ENCODE measurements at places on chromosomes 2 and 18. TPM values are rescaled to one million over a fixed set of nuclear protein-coding genes. Genes with fewer than 3 reads are reported as not detected.

Gene IL36G
- total RNA-seq = not detected

Gene RALBP1
- 38.2 TPM for total RNA-seq

Gene TCF23
- total RNA-seq = not detected

Gene EHBP1
- 55.0 TPM for total RNA-seq

Gene IL36RN
- total RNA-seq = not detected

Gene TMEFF2
- total RNA-seq = 1.4 TPM

- peak; percentile 90 for DNase-seq
- H3K36me3 ChIP-seq = peaks cover 42% of the 10 kb centered on the region
- H3K4me3 ChIP-seq = no peak overlapping the region
- peak overlapping the region; percentile 83 for H3K27ac ChIP-seq
These were observed 69.5 kb downstream of the ANTXR1 start for GRCh38 chr2:69082430-69082997.

DNA sequence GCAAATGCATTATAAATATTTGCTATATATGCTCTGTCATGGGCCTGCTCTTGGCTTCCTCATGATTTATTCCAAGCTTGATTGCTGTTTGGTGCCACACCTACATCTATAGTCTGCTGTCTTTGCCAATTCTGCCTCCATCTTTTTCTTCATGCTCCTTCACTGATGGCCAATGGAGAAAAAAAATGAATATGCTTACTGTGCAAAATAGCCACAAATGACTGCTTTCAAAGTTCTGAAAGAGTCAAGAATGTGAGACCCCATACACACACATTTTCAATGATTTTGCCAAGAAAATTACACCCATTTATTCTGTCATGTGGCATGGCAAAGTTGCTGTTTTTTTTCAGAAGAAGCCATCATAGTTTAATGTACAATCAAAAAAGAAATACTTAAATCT is 305.6 kb upstream of the LRRTM1 start:
- no peaks in the 10 kb centered on the region for H3K4me1 ChIP-seq
- H3K27me3 ChIP-seq = no peaks in the 10 kb centered on the region
- no peak overlapping the region for H3K4me3 ChIP-seq
- H3K27ac ChIP-seq = no peak overlapping the region
- no peaks in the 10 kb centered on the region for H3K36me3 ChIP-seq
- DNase-seq = no peak

DNA sequence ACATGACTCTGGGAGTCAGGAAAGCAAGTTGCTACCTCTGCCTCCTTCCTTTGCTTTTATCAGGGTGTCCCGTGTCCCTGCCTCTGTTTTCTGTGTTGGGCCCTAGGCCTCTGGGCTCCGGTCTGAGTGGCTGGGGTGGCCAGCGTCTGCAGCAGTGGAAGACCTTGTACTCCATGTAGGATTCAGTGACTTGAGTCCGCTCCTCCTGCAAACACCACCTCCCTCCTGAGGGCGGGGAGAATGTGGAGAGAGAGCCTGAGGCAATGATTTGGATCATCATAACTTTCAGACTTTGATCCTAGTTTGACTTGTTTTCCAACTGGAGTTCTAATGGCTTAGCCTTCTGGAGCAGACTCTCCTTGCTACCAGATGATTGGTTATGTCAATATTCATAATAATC is 30.8 kb downstream of the ATP6V1C2 start:
- no peak overlapping the region for H3K27ac ChIP-seq
- DNase-seq = no peak
- no peaks in the 10 kb centered on the region for H3K36me3 ChIP-seq

DNA sequence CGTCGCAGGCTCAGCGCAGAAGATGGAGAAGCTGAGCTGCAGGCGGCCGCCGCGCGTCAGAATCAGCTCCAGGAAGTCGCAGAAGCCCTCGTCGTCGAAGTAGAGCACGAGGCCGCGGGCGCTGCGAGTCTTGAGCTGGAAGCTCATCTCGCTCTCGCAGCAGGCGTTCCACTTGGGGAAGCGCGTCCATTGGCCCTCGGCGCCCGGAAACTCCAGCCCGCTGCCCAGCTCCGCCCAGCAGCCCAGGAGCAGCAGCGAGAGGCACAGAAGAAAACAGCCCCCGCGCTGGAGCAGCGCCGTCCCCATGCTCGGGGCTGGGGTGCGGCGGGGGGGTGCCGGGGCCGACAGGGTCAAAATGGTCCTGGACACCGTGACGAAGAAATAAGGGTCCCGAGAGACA is 4.0 kb downstream of the NRXN1 start:
- H3K4me3 ChIP-seq = no peak overlapping the region
- H3K36me3 ChIP-seq = no peaks in the 10 kb centered on the region
- no peaks in the 10 kb centered on the region for H3K4me1 ChIP-seq
- no peak for DNase-seq
- H3K27me3 ChIP-seq = peaks cover 5% of the 10 kb centered on the region
- H3K27ac ChIP-seq = no peak overlapping the region

DNA sequence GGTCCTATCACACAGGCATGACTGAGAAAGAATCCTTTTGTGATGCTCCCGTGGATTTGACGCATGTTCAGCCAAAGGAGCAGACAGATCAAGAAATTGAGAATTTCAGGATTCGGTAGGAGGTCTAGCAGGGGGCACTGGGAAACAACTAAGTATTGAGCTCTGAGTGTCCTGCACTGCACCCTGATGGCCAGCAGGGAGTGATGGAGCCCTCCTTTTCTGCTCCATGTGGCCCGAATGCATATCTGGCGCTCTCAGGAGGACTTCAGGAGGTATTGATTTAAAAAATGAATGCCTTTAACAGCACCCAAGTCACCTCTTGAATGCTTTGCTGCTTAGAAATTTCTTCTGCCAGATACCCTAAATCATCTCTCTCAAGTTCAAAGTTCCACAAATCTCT is 58.0 kb downstream of the ZNF519 start:
- DNase-seq = no peak

- DNase-seq = no peak
- H3K4me3 ChIP-seq = no peak overlapping the region
- no peaks in the 10 kb centered on the region for H3K27me3 ChIP-seq
- H3K4me1 ChIP-seq = 0 out of 2 replicates have a peak, but pooled peaks cover 1% of the 10 kb centered on the region
These were observed 56.7 kb upstream of the STON1 start for GRCh38 chr2:48473271-48473670.

DNA sequence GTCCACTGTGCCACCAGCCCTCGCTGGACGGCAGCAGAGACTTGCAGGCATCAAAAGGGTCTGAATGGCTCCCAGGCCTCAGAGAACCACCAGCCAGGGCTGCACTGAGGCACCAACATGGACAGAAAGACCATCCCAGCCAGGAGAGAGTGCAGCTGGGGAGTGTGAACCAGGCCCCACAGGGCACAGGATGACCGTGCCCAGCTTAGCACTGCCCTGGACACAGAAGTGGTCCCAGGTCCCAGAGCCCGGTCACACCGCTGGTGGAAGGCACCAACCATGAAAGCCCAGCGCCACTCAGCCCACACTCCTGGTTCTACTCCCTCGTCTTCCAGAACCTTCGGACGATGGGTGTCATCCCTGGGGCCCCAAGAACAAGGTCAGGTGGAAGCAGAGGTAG is 20.5 kb downstream of the AQP12A start:
- peaks cover 52% of the 10 kb centered on the region for H3K27me3 ChIP-seq
- no peak for DNase-seq
- no peak overlapping the region for H3K4me3 ChIP-seq
- no peaks in the 10 kb centered on the region for H3K4me1 ChIP-seq
- H3K36me3 ChIP-seq = no peaks in the 10 kb centered on the region
- no peak overlapping the region for H3K27ac ChIP-seq

GRCh38 chr2:231489990-231490389 is 25.7 kb upstream of the NCL start:
- H3K4me3 ChIP-seq = no peak overlapping the region
- no peak for DNase-seq
- no peaks in the 10 kb centered on the region for H3K4me1 ChIP-seq
- H3K27ac ChIP-seq = no peak overlapping the region

- 0 out of 2 replicates have a peak, but pooled peaks cover 1% of the 10 kb centered on the region for H3K27me3 ChIP-seq
- H3K36me3 ChIP-seq = no peaks in the 10 kb centered on the region
- no peak overlapping the region for H3K4me3 ChIP-seq
- H3K27ac ChIP-seq = no peak overlapping the region
- no peak for DNase-seq
These were observed 561.9 kb downstream of the ARHGAP15 start for GRCh38 chr2:143691121-143691520.

GRCh38 chr2:159933727-159934049 is 128.7 kb downstream of the PLA2R1 start:
- H3K4me3 ChIP-seq = no peak overlapping the region
- no peaks in the 10 kb centered on the region for H3K4me1 ChIP-seq
- no peaks in the 10 kb centered on the region for H3K36me3 ChIP-seq
- no peak for DNase-seq
- H3K27me3 ChIP-seq = peaks cover 9% of the 10 kb centered on the region

GRCh38 chr2:169623235-169623634 is 39.1 kb downstream of the PPIG start:
- no peak for DNase-seq
- peaks cover 17% of the 10 kb centered on the region for H3K36me3 ChIP-seq
- no peak overlapping the region for H3K27ac ChIP-seq

- DNase-seq = peak; percentile 77
- peak overlapping the region; percentile 79 for H3K27ac ChIP-seq
- no peaks in the 10 kb centered on the region for H3K27me3 ChIP-seq
- no peak overlapping the region for H3K4me3 ChIP-seq
These were observed 6.4 kb upstream of the FHL2 start for GRCh38 chr2:105405291-105405690.

DNA sequence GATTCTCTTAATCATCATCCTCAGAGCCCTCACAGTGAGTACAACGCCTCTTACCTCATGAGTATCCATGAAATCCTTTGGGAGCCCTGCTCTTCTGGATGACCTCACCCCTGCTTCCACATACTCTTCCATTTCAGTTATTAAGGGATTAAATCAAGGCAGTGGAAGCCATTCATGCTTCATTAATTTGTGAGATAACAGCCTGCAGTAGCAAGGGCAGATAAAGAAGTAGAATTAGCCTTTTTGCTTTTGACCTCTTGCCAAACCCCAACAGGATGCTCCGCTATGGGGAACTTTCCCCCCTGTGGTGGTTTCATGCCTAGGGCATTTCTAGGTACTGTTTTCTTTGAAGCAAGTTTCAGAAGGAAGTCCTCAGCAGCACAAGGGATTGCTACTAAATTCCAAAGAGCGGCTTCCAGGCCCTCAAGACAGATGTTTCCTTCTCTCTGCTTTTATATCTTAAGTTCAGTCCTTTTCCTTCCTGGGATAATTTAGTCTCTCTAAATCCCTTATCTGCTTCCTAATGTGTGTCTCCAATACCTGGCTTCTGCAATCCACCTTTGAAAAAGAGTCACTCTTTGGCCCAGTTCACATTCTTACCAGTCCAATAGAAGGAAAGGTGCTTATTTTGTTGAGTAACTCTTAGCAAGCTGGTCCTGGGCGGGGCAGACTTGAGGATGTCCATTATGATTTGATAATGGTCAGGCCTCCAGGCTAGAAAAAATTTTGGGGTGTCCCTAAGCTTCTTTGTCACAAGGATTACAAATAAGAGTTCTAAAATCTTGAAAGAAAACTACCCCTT is 76.9 kb downstream of the MYO1B start:
- peak overlapping the region; percentile 56 for H3K27ac ChIP-seq
- DNase-seq = peak; percentile 51
- no peak overlapping the region for H3K4me3 ChIP-seq
- H3K27me3 ChIP-seq = no peaks in the 10 kb centered on the region
- peaks cover 2% of the 10 kb centered on the region for H3K36me3 ChIP-seq
- peaks cover 18% of the 10 kb centered on the region for H3K4me1 ChIP-seq

DNA sequence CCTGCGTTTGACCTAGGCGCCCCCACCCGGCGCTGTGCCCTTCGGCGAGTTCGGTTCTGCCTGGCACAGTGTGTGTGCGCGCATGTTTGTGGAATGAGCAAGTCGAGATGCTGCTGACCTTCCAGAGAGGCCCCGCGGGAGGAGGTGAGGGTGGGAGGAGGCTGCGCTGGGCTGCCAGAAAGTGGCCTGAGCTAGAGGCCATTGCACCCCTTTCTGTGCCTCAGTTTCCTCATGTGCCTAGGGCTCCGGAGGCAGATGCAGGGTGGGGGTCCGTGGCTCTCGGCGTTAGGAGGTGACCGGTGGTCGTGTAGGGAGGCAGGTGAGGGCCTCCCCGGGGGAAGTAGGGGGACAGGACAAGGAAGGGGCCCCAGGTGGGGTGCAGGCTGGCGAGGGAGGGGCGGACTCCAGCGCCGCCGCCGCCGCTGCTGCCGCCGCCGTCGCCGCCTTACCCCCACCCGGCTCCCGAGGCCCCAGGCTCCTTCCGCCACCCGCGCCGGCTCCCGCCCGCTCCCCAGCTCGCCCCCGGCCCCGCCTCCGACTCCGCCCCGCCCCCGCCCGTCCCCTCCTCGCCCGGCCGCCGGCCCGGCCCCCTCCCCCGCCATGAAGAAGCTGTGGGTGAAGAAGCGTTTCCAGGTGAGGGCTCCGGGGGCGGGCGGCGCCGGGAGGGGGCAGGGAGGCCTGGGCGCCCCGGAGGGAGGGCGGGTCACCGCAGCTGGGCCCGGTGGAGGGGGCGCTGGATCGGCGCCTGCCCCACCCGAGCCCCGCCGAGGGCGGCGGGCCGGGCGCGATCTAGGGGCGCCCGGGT is 7.0 kb downstream of the SPEG start:
- H3K27me3 ChIP-seq = no peaks in the 10 kb centered on the region
- H3K4me3 ChIP-seq = peak overlapping the region; percentile 91
- peaks cover 29% of the 10 kb centered on the region for H3K4me1 ChIP-seq
- H3K27ac ChIP-seq = peak overlapping the region; percentile 84
- peak; percentile 54 for DNase-seq

DNA sequence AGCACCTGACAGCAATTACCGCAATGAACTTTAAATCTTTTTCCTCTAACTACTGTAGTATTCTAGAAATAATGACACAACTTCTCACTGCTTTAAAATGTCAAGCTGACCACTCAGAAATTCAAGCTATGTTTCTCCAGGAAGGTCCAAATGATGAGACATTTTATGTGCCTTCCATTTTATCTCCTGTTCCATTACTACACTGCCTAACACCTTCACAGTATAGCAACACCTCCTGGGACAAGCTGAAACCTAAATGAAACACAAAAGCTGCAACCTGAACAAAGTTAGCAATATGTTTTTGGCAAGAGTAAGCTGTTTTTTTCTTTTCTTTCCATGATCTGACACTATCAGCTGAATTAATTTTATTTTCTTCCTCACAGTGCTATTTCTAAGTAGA is 81.9 kb downstream of the IKZF2 start:
- DNase-seq = peak; percentile 15
- no peaks in the 10 kb centered on the region for H3K27me3 ChIP-seq
- H3K4me1 ChIP-seq = peaks cover 3% of the 10 kb centered on the region
- H3K27ac ChIP-seq = no peak overlapping the region
- H3K36me3 ChIP-seq = no peaks in the 10 kb centered on the region
- no peak overlapping the region for H3K4me3 ChIP-seq
